ENCODE measurements at places on chromosomes 4 and X. TPM values are rescaled to one million over a fixed set of nuclear protein-coding genes. Genes with fewer than 3 reads are reported as not detected.

DNA sequence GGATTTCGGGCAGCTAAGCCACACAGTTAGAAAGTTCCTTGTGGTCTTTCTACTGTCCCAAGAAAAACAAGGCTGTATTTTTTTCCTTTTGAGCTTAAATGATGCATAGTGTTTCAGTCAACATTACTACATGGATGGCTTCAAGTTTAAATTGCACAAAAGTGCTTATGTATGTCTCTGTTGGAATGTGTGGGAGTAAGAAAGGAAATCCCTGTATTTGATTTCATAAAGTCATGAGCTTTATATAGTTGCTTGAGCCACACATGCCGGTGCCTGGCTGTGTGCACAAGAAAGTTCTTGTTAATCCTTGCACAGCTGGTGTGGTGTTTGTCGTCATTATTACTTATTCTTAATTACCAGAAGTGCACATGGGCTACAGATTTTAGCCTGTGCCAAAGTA is 262.2 kb downstream of the ARHGAP10 start:
- DNase-seq = no peak

DNA sequence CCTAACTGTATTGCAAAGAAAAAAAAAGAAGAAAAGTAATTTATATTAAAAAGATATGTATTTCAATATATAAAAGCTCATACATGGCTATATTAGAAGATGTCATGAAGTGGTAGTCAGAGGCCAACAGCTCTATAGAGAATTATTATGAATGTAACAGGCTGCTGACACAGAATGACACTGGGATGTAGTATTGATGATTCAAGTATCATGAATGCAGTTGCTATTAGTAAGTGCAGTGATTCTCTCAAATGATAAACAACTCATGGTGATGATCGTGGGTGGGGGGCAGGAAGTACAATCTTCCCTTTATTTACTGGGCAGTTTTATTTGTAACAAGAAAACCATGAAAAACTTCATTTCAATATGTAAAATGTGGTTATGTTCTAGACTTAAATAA is 124.6 kb downstream of the COL4A6 start:
- no peak for DNase-seq

BEX5 gene
- 0.69 TPM for total RNA-seq

NEIL3 gene
- total RNA-seq = 0.40 TPM

MSN gene
- total RNA-seq = 164 TPM
